A549 treated with Hydrocortisone at 1 μM for 4 hours (cell line): ENCODE measurements at places on chromosomes 4 and X. TPM values are rescaled to one million over a fixed set of nuclear protein-coding genes. Genes with fewer than 3 reads are reported as not detected.

NOX1 gene
- 0.05 to 0.15 TPM (median 0.10 TPM) in 4 of 5 replicates, not detected in the other for total RNA-seq

DGKK gene
- not detected in 5 replicates for total RNA-seq

DRP2 gene
- total RNA-seq = 0.13 to 0.28 TPM (median 0.16 TPM) in 5 replicates

PPP3CA gene
- total RNA-seq = 21.0 to 32.9 TPM (median 30.5 TPM) in 5 replicates

ITIH6 gene
- total RNA-seq = not detected in 5 replicates

F11 gene
- not detected in 5 replicates for total RNA-seq

DKK2 gene
- not detected in 5 replicates for total RNA-seq

ADH7 gene
- total RNA-seq = not detected in 5 replicates

CENPVL3 gene
- total RNA-seq = 0.13 to 0.18 TPM (median 0.14 TPM) in 5 replicates

HERC5 gene
- 3.4 to 5.4 TPM (median 3.6 TPM) in 5 replicates for total RNA-seq

PHOX2B gene
- total RNA-seq = 0.03 TPM in 1 of 5 replicates, not detected in the others

NXF2 gene
- not detected in 5 replicates for total RNA-seq
